ENCODE measurements at places on chromosomes 13 and 19.

DNA sequence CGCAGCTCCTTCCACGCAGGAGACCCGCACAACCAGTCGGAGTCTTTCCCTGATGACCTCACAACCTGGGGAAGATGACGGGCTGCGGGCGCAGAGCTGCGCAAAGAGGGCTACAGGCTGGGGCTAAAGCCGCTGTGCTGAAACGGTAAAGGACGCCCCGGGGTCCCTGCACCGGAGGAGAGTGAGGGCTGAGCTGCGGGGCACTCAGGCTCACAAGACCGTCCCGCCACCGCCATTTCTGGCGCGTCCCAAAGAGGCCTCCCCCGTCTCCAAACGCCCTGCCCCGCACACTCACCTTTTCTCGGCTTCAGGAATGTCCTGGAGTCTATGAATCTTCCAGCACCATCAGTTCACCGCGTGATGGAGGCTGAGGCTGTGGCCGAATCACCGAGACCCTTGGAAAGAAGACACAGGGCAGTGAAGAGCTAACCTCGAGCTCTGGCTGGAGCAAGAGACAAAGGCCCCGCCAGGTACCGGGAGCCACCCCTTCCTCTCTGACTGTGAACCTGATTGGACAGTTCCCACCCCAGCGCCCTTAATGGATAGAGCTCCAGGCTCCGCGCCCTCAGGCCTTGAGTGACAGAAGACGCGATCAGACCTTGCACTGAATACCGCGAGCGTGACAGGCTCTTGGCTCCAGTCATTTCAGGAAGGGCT, 41.8 kb upstream of the ZNF429 start:
- no peak for DNase-seq

DNA sequence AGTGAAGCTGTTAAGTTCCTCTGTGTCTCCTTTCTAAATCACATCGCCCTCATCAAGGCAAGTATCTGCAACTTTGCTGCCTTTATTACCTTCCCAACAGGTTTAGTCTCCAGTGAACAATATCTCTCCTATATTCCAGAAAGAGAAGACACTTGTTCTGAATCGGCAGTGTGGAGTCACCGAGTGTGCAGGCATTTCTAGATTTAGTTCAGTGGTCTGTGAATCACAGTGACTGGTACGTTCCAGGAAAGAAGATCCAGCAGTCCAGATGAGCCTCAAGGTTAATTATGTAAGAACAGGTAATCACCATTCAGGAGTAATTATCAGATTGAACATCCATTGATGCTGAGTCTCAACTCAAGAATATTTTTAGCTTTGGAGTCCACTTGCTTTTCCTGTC, 497.0 kb downstream of the FOXO1 start:
- no peak for DNase-seq

DNA sequence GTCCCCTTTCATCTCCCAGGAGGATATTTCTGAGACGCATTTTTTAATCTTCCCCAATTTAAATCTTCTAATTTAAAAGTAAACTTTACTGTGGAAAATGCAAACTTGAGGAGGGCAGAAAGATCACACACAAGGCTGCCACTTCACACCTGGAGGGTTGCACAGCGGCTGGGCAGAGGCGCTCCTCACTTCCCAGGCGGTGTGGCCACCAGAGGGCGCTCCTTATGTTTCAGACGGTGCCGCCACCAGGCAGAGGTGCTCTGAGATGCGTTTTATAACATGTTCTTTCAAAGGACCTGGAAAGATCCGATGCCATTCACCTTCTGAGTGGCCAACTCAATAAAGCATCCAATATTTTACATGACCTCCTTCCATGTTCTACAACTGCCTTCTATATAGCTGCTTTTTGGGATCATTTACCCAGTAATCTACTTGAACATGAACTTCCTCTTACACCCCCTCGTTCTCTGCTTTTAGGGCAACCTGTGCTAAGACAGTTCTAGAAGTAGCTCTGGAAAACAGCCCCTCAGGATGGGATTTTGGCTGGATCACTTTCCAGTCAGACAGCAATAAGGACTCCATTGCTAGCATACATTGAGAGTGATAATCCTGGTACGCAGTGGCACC, 14.8 kb upstream of the MTUS2 start:
- DNase-seq, result no peak

DNA sequence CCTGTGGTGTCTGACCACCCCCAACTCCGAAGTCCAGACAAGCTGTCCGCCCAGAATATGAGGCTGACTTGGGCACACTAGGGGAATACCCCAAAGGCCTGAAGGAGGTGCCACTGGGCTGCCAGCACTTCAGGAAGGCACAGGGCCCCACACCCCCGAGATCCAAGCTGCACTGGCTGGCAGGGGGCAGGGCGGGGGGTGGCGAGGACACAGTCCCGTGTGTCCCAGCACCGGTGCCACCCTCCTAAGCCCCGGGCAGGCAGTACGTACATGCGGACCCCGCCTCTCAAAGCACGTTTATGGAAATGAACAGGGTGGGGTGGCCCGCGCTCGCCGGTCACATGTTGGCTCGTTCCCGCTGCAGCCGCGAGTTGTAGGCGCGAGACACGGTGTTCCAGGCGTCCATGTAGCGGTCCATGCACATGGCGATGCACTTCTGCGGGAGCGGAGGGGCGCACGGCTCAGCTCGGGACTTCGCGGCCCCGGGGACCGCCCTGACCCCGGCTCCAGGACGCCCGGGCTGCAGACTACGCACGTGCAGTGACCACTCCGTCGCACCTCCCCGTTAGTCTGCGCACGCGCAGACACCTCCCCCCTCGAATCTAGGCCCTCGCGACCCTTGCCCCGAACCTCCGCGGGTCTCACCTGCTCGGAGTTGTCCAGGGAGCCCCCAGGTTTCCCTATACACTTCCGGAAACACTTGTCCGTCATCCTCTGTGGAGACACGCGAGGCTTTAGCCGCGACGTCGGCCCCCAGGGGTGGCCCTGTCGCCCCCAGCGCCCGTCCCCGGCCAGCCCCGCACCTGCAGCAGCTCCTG, 566 bp downstream of the TIMM13 start:
- DNase-seq, result no peak

- DNase-seq, result no peak
These were observed 60.0 kb downstream of the MLLT1 start for GRCh38 chr19:6219586-6220290.

GRCh38 chr13:68292601-68293000, 1062.5 kb upstream of the PCDH9 start:
- no peak for DNase-seq

GRCh38 chr19:53872762-53873161, 5.1 kb downstream of the MYADM start:
- DNase-seq, result no peak

DNA sequence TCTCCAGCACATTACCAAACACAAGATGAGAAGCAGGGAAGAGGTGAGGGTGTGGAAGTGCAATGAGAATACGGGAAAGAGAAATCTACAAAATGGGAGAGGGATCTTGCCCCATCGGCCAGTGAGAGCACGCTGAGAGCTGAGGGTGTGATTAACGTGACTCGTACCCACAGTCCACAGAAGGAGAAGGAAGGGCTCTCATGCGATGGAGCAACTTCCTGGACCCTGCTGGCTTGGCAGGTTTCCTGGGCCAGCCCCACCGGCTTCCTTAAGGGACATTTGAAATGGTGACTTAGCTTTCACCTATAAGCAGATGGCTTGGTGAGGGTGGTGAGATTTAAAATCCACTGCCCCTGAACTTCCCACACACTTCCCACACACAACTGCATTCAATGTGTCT, 740.1 kb downstream of the UQCRFS1 start:
- DNase-seq, result no peak

- DNase-seq, result peak; percentile 8
These were observed 30.5 kb downstream of the ZNF146 start for GRCh38 chr19:36245210-36246005.

DNA sequence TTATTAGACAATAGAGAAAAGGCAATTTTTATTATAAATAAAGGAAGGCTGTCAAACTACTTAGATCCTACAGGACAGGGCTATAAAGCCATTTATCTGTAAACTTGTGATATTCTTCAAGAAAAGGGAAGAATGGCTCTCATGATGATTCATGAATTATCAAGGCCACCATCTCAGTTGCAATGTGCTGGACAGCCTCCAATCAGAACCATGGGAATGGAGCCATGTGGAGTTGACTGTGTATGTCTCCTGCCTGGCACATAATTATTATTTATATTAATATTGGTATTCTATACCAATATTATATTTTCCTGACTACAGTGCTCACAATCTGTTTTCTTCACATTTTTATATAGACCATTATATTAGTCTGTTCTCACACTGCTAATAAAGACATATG, 560.5 kb upstream of the MIR17HG start:
- no peak for DNase-seq

DNA sequence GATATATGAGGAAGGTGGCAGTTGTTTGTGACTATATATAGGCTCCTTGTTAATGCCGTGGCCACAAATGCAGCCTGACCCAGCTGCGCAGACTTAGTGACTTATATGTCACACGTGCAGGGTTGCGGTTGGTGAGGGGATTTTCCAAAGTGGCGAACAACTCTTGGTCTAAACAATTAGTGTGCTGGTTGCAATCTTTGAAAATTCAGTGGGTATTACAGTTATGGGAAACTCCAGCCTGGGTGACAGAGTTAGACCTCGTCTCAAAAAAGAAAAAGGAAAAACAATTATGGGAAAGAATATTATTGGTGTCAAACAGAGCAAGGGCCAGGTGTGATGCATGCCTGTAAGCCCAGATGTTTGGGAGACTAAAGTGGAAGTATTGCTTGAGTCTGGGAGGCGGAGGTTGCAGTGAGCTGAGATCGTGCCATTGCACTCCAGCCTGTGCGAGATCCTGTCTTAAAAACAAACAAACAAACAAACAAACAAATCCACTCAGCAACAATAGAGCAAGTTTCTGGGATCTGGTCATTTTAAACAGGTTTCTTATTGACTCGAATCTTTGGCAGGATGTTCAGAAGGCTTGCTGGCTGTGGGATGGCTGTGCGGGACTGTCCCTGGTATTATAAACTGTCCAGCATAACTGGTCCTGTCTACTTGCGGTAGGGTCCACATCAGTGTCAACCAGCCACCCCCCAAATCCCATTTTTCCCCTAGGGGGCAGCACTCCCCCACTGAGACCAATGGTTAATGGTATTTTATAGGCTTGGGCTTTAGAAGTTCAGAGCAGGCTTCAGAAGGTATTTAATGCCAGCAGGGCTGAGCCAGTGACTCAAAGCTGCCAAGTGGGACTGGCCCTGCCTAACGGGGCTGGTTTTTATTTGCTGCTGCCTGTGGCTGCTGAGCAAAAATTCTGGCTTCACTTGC, 15.4 kb downstream of the RELB start:
- peak; percentile 79 for DNase-seq

DNA sequence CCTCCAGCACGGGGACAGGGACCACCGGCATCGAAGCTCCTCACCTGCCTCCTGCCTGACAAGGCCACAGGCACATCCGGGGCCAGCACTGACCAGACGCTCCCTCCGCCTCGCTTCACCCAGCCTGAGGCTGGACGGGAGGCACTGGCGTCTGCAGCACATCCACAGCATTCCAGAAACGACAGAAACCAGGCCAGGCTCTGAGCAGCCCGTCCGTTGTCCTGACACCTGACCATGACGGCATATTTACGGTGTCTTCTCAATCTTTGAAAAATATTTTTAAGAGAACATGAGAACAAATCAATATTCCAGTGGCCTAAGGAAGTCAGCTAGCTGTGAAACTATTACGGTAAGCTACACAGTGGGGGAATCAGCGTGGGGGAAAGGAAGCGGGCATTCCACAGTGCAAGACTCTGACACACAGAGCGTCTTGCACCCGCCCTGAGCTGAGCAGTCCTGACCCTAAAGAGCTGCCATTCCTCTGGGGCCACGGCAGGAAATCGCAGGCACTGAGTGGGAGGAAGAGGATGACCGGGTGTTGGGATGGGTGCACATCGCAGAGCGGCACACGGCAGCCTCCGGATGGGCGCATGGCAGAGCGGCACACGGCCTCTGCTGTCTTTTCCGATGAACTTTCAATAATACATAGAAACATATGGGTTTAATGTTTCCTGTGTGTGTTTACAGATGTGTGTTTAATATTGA, 26.8 kb downstream of the RASA3 start:
- no peak for DNase-seq

DNA sequence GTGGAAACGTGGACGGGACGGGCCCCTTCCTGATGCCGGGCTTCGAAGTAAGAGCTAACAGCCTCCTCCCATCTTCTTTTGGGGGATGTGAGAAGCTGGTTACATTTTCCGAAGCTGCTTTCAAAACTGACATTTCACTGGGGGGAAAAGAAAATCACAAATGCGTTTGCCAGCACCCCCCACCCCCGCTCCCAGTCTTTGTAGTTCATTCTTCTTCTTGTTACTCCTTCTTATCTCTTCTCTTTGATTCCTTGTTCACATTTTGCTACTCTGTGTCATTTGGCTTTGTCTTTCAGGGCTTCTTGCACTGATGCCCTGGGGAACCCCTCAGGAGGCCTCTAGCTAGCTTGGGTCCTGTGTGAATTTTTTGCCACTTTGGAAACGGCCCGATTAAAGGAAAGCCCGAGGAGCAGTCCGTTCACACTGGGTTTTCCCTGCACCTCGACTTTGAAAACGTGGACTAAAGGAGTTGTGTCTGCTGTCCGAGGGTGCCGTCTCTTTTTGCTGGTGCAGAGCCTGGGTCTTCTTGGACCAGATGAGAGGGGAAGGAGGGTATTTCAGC, 1.3 kb downstream of the CARM1 start:
- no peak for DNase-seq

- no peak for DNase-seq
These were observed 940 bp upstream of the DCUN1D2 start for GRCh38 chr13:113491418-113491883.

DNA sequence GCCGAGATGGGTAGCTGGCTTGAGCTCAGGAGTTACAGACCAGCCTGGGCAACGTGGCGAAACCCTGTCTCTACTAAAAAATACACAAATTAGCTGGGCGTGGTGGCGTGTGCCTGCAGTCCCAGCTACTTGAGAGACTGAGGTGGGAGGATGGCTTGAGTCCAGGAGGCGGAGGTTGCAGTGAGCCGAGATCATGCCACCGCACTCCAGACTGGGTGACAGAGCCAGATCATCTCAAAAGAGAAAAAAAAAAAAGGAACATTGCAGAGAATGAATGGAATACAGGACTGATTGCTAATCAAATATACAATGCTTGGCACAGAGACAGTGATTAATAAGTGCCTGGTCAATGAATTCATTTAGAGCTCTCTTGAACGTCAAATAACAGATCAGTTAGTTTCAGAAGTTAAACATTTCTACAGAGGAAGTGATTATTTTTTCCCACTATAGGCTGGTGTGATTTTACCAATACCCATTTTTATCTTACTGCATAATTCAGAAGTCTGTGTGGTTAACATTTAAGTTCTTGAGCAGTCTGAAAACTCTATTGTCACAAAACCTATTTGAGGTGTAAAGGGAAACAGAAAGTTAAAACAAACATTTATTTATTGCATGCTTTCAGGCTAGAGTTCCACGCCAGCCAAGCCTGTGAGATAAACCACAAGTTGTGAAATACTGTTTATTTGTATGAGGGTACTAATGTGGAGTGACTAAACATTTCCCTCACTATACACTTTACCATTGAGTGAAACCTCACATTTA, 7.7 kb upstream of the TBC1D4 start:
- DNase-seq, result no peak

- peak; percentile 91 for DNase-seq
These were observed 9.7 kb upstream of the LYPD3 start for GRCh38 chr19:43474986-43475705.

Data from midbrain (tissue), 1 donor.